ENCODE measurements at places on chromosomes 11 and 22.

DNA sequence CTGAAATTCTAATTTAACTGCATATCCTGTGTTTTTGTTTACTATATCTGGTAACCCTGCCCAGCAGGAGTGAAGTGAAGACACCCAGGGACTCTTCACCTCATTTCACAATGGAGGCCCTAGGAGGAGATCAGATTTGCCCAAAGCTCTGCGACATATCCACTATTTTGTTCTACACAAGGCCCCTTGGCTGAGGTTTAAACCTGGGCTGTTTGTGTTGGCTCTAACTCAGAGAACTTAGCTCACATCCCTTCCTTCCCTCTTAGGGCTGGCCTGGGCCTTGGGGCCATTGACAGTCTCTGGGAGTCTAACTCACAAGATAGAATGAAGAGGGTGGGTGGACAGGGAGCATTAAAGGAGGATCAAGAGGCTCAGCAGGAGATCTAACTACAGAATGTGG is 8.2 kb upstream of the PLA2G3 start:
- no peak for DNase-seq

GRCh38 chr22:45208993-45209838 is 31.5 kb downstream of the KIAA0930 start:
- peak; percentile 76 for DNase-seq

DNA sequence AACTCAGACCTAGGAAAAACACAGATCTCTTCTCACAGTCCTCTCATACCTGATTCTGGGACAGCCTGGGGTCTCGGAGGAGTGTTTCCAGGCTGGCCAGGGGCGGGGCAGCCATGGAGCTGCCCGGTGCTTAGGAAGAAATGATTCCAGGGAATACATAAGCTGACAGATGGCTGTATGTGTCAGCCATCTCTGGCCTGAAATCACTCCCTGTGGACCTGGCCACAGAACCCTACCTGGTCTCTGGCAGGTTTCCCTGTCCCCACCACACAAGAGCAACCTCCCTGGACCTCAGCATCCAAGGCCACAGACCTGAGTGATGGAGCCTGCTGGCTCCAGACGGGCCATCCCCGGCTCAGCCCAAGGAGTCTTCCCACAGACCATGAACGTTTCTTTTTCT is 10.0 kb downstream of the GGA1 start:
- no peak for DNase-seq

DNA sequence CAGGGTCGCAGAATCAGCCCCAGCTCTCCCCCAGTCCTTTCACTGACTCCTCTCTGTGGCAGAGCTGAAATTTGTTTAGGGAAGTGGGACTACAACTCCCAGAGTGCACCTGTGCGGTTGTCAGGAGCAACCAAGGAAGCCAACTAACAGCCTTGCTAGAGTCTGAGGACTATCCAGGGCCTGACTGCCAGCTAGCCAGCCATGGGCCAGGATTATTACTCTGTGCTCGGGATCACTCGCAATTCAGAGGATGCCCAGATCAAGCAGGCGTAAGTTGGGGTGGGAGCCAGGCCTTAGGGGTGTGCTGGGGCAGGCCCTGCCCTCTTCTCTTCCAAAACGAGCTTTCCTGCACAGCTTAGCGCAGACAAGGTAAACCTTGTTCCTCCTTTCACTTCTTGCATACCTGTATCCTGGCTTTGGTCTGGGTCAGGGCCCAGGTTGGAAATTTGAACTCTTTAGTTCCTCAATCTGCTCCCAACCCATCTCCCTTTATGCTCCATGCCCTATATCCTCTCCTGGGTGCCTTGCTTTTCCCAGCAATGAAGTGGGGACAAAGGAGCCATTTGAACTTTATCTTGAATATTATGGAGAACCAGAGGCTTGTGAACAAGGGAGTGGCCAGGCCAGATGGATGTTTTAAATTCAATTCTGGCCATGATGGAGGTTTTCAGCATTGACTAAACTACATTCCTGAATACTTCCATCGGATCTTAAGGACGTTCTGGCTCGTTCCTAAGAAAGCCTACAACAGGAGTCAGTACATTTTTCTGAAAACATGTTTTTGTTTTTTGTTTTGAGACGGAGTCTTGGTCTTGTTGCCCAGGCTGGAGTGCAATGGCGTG is at the start of gene DNAJB13:
Gene DNAJB13, plus strand, starts transcription at position 158 of the 842 bp plus-strand sequence. Its CDS starts 44 bp downstream, at position 202.
- peak; percentile 52 for DNase-seq

- DNase-seq = no peak
Observed at GRCh38 chr11:110852921-110853490, 140.8 kb upstream of the ARHGAP20 start.

GRCh38 chr11:19864141-19865140 is 151.8 kb downstream of the NAV2 start:
- DNase-seq = no peak

DNA sequence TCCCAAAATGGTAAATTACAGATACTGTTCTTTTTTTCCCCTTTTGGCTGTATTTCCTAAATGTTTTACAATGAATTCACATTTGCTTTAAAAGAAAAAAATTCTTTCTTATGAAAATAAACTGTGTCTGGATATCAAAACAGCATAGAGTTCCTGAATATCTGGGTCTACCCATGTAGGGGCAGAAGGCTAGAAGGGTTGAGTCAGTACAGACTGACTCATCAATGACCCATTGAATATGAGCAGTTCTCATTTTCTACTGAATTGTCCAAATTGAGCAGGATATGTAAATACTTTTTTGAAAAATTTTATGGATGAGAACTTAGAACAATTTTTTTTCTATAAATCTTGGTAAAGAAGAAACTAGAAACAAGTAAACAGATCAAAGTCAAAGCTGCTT is 16.3 kb upstream of the C11orf87 start:
- no peak for DNase-seq

- no peak for DNase-seq
Observed at GRCh38 chr11:81987829-81988472, 745.7 kb downstream of the FAM181B start.

DNA sequence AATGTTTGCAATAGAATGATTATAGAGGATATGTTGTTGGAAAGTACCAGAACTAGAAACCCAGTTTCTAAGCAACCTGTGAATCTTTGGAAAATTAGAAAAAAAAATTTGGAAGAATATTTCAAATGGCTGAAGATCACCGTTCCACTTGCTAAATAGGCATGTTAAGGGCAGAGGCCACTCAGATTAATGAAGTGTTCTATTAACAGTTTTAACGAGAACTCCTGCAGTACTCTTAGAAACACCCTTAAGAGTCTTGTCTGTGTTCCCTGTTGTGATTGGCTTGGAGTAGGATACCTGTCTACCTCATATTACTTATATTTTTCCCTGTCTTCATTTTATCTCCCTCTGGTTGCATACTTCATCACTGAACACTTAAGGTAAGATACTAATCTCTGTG is 4.6 kb downstream of the C11orf54 start:
- no peak for DNase-seq

GRCh38 chr22:35637254-35637653 is 11.0 kb upstream of the APOL6 start:
- DNase-seq = no peak

DNA sequence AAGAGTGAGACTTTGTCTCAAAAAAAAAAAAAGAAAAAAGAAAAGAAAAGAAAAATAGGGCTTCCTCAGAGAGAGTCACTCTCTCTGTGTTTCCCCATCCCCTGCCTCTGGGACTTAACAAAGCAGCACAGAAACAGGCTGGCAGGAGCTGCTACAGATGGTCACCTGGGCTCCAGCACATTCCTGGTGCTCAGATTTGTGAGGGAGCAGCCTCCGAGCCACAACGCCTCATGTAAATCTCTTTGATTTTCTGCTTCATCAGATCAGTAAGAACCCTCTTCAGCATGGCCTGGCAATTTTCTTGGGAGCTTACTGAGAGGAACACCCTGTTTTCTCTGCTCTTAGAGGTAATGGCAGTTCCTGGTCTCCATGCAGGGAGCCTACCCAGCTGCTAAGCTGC is 15.2 kb upstream of the LDHA start:
- DNase-seq = no peak

- DNase-seq = no peak
Observed at GRCh38 chr11:39247570-39248137, 2211.8 kb downstream of the LRRC4C start.

DNA sequence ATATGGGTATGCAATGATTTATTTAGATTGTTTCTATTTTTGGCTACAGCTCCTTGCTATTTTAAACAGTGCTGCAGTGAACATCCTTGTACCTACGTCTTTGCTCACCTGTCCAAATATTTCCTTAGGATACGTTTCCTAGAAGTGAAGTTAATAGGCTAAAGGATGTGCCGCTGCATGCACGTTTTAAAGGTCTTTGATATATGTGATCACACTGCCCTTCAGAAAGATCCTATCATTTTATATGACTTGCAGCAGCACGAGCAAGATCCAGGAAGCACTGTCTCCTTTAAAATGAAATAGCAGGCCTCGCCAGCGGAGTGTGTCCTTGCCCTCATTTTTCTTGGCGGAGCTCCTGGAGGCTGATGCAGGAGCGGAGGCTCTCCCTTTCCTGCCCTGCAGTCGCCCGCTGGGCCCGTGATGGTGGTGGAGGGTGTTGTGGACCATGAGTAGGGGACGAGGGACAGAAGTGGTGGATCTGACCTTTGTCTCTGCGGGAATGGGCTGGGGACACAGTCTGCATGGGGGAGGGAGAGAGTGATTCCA is 19.4 kb downstream of the RPS6KA4 start:
- no peak for DNase-seq

DNA sequence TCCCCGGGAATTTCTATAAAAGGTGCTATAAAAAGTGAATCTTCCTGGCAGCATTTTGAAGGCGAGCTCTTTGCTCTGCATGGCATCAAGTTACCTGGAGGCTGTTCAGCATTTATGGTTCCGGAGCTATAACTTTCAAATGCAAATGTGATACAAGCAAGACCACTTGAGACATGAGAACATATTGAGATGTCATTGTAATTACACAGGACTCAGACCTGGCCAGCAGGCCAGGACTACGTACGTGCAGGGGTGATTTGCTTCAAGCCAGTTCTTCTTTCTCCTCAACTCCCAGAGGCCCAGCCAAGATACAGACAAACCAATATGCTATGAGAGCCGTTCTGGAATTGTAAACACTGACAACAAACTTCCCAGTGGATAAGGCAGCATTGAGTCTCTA is 227.4 kb upstream of the FAT3 start:
- DNase-seq = no peak

DNA sequence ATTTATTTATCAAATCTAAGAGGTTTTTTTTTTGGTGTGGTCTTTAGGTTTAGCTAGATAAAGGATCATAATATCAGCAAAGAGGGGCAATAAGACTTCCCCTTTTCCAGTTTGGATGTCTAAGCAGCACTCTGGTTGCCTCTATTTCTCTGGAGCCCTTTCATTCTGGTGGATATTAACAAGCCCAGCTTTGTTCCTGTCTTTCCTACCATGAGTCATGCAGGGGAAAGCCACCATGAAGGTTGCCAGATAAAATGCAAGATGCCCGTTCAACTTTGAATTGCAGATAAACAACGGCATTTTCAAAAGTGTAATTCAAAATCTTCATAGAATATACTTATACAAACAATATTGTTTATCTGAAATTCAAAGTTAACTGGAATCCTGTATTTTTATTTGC is 143.6 kb downstream of the ADAMTS15 start:
- DNase-seq = no peak

DNA sequence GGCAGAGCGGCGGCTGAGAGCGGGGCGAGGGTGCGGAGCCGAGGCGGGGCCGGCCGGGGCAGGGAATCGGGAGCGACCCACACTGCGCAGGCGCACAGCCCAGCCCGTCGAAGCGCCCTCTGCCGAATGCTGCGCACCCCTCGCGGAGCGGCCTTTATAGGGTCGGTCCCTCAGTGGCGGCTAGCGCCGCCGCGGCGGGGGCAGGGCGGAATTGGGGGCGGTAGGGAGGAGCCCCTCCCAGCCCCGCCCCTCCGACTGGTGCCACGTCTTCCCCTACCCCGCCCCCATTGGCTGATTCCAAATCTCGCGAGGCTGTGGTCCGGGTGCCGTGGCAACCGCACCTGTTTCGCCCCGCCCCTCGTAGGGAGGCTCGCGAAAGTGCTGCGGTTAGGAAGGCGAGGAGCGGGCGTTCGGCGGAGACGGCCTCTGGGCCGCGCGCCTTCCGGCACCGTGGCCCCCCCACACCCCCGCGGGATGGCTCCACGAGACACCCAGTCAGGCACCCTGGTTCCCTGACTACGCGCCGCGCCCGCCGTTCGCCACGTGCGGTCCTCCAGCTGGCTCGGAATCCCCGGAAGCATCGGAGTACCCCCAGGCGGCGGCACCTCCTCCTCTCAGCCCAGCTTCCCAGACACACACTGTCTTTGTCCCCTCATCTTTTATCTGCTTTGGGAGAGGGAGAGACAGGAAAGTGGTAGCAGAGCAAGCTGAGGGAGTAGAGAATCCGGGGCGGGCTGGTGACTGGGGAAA is at the start of gene EHD1:
Gene EHD1, minus strand, starts transcription at position 128 of the 750 bp plus-strand sequence. CDS start 157 bp downstream, outside the sequence.
- peak; percentile 97 for DNase-seq

- no peak for DNase-seq
Observed at GRCh38 chr22:27245056-27245455, 556.5 kb downstream of the MN1 start.

DNA sequence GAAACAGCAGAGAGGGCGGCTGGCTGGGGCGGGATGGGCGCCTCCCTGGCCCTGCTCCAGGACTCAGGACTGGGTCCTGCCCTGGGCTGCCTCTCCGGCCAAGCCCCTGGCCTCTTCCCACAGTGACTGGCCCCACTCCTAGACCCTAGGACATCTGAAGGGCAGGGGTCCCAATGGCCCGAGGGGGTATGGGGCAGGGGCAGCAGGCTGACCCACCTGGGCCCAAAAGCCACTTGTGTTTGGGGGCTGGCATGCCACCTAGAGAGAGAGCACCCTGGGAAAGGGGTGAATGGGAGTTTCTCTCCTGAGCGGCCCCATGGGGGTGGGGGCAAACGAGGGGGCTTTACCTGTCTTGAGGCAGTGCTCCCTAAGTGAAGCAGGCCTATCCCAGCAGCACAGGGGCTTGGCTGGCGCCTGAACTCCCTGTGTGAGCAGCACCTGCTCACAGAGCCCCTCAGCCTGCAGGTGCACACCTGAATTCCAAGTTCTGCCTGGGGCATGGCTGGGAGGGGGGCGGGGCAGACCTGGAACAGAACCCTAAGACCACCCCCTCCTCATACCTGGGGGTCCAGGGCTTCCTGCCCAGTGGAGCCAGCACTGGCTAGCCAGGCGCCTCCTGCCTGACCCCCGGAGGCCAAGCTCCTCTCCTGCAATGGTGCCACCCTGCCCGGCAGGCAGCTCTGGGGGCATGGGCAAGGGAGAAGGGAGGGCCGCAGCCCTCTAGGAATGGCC is 16.9 kb downstream of the DUSP8 start:
- DNase-seq = no peak

- DNase-seq = no peak
Observed at GRCh38 chr22:19595532-19595931, 71.3 kb upstream of the CLDN5 start.

DNA sequence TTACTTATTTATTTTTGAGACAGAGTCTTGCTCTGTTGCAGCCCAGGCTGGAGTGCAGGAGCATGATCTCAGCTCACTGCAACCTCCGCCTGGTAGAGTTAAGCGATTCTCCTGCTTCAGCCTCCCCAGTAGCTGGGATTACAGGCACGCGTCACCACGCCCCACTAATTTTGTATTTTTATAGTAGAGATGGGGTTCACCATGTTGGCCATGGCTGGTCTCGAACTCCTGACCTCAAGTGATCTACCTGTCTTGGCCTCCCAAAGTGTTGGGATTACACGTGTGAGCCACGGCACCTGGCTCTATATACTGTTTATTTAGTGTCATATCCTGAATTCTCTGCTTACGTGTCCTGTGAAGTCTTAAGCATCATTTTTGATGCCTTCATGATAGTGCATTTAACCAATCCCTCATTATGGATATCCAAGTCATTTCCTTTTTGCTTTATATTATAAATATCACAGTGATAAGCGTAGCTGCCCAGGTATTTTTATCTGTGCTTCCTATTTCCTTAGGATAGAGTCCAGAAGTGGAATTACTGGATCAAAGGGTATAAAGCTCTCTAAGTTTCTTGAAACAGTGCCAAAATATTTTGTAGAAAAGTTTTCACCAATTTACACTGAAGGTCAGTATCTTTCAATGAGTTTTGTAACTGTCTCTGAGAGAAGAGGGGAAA is 871 bp upstream of the SIDT2 start:
- DNase-seq = no peak

Measured in left lung (tissue), 14 donors.